Activated T-cell treated with anti-CD3 and anti-CD28 coated beads, Interleukin-2, amount 50 U/mL, for 72 hours (primary cell): ENCODE measurements at places on chromosomes 16 and 17. TPM values are rescaled to one million over a fixed set of nuclear protein-coding genes. Genes with fewer than 3 reads are reported as not detected.

DNA sequence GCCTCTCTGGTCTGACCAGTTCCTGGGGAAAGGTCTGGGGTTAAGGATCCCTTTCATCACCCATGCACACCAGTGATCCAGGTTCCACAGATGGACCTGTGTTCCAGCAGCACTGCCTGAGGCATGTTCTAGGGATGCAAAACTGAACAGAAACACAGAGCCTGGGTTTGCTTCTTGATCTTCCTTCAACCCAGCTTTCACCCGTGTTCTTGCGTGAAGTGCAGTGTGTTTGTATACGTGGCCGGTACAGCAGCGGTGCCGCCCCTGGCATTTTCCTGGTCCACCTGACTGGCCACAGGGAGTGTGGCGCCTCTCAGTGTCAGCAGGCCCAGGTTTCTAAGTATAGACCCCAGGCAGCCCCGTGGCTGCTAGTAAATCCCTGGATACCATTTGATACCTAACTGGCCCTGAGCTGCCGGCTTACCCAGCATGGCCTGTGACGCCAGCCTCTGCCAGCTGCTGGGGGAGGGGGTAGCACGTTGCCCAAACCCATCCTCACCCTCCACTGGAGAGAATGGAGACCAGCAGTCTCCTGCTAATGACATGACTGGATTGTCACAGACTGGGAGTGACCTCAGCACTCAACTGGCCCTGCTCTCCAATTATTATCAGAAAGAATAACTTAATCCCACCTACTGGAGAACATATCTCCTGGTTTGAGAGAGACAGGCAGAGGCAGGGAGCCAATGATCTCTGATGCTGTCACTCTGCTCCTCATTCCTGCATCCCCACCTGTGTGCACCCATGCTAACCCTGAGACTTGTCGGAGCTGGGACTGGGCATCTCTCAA, 59.2 kb upstream of the LGALS9 start:
- H3K27ac ChIP-seq = peak overlapping the region; percentile 91
- no peaks in the 10 kb centered on the region for H3K27me3 ChIP-seq
- peak overlapping the region; percentile 80 for H3K4me3 ChIP-seq
- peaks cover 4% of the 10 kb centered on the region for H3K36me3 ChIP-seq
- DNase-seq = no peak
- H3K4me1 ChIP-seq = peaks cover 90% of the 10 kb centered on the region

DNA sequence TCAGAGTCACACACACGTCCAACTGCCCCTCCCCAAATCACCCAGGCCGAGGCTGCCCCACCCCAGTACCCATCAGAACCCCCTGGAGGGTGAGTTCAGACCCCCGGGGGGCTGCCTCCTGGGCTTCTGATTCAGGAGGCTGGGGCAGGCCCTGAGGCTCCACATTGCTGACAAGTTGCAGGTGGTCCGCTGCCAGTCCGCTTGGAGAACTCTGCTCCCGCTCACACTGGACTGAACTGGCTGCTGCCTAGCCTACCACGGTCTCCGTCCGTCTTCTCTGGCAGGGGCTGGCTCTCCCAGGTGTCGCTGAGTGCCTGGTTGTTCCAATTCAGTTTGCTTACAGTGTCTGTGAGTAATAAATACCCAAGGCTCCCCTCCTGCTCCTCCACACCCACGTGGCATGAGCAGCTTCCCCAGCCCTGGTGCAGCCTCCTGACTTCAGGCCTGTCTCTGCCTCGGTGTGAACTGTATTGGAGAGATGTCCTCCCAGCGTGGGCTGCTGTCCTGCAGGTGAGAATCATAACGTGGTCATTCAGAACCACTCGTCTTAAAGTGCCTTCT, 163.4 kb downstream of the LAT start:
- peak; percentile 21 for DNase-seq
- H3K4me3 ChIP-seq = peak overlapping the region; percentile 69
- H3K27me3 ChIP-seq = no peaks in the 10 kb centered on the region
- peaks cover 46% of the 10 kb centered on the region for H3K4me1 ChIP-seq

GRCh38 chr16:49701065-49701685, 154.7 kb downstream of the ZNF423 start:
- no peak overlapping the region for H3K27ac ChIP-seq
- no peaks in the 10 kb centered on the region for H3K4me1 ChIP-seq
- no peak overlapping the region for H3K4me3 ChIP-seq

DNA sequence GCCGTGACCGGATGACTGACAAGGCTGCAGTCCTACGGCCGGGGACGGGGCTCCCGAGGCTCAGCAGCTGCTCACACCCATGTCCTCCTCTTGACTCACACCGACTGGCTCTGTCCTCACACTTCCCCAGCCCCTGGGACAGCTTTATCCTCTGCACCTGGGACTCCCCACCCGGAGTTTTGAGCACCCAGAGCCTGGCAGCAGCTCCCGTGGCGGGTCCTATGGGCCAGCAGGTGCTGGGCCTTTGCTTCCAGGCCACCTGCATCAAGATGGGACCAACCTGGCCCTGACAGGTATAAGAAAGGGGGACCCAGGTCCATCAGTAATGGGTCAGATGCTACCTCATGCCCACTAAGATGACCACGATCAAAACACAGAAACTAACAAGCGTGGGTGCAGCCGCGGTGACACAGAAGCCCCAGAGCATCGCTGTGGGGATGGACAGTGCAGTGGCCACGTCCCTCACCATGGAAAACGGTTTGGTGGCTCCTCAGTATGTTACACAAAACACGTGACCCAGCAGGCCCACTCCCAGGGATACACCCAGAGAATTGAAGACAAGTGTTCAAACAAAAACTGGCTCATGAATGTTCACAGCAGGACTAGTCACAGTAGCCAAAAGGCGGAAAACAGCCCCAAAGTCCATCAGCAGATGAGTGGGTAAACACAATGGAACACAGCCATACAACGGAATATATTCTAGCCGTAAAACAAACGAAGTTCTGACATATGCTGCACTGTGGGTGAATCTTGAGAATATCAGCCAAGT, 3.3 kb upstream of the NOTUM start:
- no peaks in the 10 kb centered on the region for H3K36me3 ChIP-seq
- no peak overlapping the region for H3K4me3 ChIP-seq
- no peak overlapping the region for H3K27ac ChIP-seq
- no peak for DNase-seq
- peaks cover 11% of the 10 kb centered on the region for H3K4me1 ChIP-seq

DNA sequence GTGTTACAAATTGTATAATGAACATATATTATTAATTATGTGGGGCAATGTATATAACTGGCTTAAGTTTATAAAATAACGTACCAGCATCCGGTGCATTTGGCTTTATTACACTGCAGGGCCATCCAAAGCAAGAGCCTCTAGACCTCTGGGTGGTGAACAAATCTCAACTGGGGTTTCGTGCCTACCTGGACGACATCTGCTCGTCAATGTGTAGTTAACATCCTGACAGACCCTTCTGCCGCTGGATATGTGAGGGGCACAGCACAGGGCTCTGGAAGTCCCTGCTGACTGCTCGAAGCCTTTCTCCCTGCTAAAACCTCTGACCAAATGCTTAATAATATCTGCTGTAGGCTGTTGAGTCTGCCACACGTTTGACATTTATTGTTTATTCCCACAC, 2.3 kb downstream of the TMEM186 start:
- peaks cover 45% of the 10 kb centered on the region for H3K4me1 ChIP-seq
- H3K27ac ChIP-seq = no peak overlapping the region
- DNase-seq = no peak
- no peaks in the 10 kb centered on the region for H3K27me3 ChIP-seq
- no peak overlapping the region for H3K4me3 ChIP-seq

DNA sequence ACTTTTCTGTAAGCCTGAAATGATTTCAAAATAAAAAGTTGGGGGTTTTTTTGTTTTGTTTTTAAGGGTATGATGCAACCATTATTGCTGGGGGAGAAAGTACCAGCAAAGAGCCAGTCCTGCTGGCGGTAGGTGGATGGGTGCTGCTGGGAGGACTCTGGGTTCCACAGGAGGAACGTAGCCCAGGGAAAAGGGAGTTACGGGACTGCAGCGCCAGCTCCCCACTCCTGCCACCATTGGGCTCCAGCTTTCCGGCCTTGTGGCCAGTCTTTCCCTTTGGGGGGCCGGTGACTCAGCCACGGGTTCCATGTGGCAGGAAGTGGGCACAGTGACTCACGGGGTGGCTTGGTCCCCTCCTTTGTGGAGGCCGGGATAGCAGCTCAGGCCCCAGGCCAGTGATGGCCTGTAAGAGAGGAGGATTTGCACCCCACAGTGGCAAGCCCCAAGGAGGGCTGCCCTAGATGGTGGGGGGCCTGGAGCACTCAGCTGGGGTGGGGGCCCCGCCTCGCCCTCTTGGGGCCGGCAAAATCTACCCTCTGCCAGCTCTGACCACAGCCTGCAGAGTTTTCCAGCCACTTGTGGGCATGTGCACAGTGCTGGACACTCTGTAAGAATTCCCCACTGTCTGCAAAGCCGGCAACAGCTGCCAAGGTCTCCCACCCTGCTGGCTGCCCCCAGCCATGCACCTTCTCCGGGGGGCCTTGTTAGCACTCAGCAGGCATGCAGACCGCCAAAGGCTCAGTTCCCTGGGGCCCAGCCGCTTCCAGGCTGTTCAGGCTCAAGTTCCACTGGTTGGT, 30.4 kb downstream of the SOCS3 start:
- H3K27me3 ChIP-seq = no peaks in the 10 kb centered on the region
- H3K36me3 ChIP-seq = no peaks in the 10 kb centered on the region
- peak overlapping the region; percentile 79 for H3K27ac ChIP-seq
- H3K4me1 ChIP-seq = peaks cover 45% of the 10 kb centered on the region
- H3K4me3 ChIP-seq = peak overlapping the region; percentile 78

DNA sequence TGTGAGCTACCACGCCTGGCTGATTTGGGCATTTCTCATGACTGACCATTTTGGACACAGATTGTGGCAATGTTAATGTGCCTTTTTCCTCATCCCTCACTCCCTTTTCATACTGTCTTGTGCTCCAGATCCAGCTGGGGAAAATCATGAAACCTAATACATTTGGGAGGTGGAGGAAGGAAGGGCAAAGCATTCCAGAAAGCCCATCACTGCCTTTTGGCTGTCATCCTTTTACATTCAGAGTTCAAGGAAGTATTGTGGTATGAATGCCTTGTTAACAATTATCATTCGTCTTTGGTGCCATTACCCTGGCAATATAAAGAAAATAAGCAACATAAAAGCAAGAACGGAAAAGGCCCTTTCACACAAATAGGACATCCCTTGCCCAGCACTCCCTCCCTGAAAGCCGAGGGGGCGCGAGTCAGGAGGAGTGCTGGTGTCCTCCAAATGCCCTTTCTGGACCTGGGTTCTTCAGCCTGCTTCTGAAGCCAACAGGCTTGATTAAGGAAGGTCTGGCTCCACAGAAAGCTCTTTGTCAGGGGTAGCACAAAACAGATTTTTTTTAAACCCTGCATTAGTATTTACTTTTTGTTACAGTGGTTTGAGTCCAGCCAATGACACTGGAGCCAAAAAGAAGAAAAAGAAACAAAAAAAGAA, 20.1 kb downstream of the NMT1 start:
- H3K36me3 ChIP-seq = peaks cover 20% of the 10 kb centered on the region
- no peak for DNase-seq
- H3K27ac ChIP-seq = no peak overlapping the region
- H3K27me3 ChIP-seq = no peaks in the 10 kb centered on the region
- peaks cover 10% of the 10 kb centered on the region for H3K4me1 ChIP-seq

OMG gene
- 0.42 TPM for total RNA-seq

DNA sequence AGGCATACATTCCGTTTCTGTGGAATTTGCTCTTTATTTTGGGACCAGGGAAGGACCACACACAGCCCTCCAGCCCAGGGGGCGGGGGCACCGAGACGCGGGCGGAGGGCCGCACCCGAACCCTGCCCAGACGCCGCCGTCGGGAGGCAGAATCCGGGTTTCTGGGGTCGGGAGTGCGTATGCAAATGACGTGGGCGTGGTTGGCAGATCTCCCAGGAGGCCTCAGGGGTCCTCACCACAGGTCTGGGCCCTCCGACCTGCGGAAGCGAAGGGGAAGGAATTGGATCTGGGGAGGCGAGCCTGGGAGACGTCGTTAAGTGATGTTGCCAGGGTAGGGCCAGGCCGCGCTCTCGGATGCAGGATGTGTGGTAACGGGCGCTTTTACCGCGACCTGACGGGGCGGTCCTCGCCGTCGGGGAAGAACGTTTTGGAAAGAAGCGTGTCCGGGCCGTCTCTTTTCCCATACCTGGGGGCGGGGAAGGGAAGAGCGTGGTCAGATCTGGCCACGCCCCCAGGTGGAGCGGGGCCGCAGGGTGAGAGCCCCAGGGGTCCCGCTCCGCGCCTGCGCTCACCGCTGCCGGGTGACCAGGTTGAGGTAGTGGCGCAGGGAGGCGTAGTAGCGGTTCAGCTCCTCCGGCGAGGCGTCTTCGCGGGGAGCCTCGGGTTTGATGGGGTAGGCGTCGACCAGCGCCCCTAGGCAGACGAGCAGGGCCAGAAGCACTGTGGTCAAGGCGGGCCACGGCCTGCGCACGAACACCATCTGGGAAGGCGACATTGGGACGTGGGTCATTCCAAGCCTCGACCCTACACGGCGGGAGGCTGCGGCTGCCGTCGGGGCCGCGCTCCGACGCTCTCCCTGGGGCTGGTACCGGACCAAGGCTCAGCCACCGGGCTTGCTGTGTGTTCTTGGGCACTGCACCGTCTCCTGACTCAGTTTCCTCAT, 745 bp downstream of the PYY start:
- peak overlapping the region; percentile 59 for H3K4me3 ChIP-seq
- no peaks in the 10 kb centered on the region for H3K36me3 ChIP-seq
- H3K27ac ChIP-seq = no peak overlapping the region
- peaks cover 8% of the 10 kb centered on the region for H3K4me1 ChIP-seq

DNA sequence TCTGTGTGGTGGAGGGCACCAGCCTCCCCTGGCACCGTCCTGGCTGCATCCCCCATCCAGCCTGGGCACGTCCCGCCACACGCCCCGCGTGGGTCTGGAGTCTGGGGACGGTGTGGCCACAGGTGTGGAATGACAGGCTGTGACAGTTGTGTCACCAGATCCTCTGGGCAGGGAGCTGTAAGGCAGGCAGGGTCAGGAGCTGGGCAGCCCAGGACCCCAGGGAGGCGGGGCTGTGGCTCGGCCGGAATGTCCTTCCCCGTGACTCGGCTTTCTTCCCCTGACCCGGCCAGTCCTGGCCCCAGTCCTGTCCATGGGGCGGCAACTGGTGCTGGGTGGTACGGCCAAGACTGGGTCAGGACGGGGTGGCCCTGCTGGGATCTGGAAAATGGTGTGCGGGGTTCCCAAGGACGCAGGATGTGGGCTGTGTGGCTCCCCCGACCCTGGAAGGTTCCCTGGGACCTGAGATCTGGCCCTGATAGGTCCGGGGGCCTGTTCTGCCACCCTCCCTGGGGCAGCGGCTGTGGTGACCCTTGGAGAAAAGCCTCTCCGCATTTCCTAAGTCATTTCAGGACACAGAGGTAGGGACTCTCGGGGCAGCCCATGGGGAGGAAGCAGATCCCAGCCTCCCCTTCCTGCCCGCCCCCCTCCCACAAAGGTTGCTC, 3.3 kb upstream of the SLC16A3 start:
- H3K36me3 ChIP-seq = peaks cover 2% of the 10 kb centered on the region
- no peaks in the 10 kb centered on the region for H3K27me3 ChIP-seq
- no peak overlapping the region for H3K4me3 ChIP-seq
- no peak overlapping the region for H3K27ac ChIP-seq
- DNase-seq = no peak
- H3K4me1 ChIP-seq = peaks cover 5% of the 10 kb centered on the region
